ENCODE measurements at places on chromosomes 11 and 22. TPM values are rescaled to one million over a fixed set of nuclear protein-coding genes. Genes with fewer than 3 reads are reported as not detected.

Gene KRTAP5-9
- 0.19 TPM for polyA plus RNA-seq

Gene RASL10A
- 1.2 TPM for polyA plus RNA-seq

Gene TRIM5
- 22.3 TPM for polyA plus RNA-seq

Gene CNIH2
- polyA plus RNA-seq = 7.3 TPM

Gene LARGE2
- 0.44 TPM for polyA plus RNA-seq

Gene HDAC10
- 10.6 TPM for polyA plus RNA-seq
